ENCODE measurements at places on chromosomes 16 and 17. TPM values are rescaled to one million over a fixed set of nuclear protein-coding genes. Genes with fewer than 3 reads are reported as not detected.

DNA sequence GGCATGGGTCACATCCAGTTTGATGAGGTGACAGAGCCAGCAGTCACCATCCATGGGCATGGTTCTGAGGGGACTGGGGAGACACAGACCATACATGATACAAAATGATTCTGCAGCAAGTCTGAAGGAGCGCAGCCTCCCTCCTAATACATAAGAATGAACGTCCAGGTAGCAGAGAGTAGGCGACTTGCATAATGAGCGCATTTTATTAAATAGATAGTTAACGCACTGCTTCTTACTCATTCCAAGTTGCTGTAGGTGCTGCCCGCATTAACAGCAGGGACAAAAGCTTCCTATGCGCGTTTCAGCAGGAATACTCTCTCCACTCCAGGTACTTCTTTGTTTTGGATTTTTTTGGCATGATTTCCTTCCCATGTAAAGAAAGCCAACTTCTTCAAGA is 73.8 kb downstream of the SLC5A11 start:
- no peak for DNase-seq

MRM1 gene
- 8.0 TPM for total RNA-seq

DNA sequence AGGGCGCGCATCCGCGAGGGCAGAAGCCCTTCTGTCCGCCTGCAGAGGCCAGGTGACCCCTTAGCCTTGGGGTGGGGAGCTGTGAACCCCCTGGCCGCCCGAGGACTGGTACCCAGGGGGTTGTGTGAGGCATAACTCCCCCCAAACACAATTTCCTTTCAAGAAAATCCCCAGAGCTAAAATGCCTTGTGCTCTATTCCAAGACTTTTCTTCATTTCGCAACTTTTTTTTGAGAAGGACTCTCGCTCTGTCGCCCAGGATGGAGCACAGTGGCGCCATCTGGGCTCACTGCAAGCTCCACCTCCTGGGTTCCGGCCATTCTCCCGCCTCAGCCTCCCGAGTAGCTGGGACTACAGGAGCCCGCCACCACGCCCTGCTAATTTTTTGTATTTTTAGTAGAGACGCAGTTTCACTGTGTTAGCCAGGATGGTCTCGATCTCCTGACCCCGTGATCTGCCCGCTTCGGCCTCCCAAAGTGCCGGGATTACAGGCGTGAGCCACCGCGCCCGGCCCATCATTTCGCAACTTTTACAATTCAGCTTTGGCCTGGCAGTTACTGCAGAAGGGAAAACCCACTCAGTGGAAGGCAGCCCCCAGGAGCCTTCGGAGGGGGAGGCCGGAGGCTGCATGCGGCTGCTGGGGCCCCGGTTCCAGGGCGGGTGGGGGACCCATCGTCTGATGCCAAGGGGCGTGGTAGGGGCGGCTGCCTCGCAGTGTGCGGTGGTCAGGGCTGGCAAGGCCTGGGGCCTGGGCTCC is 963 bp upstream of the APRT start:
- peak; percentile 30 for DNase-seq

- DNase-seq, result peak; percentile 27
These were observed 6.8 kb upstream of the ACSM1 start for GRCh38 chr16:20704281-20704680.

- DNase-seq, result no peak
These were observed 72.5 kb downstream of the CDH13 start for GRCh38 chr16:82699260-82699659.

CACNA1H gene
- total RNA-seq, result 1.0 TPM

- no peak for DNase-seq
These were observed 83.1 kb downstream of the CCDC182 start for GRCh38 chr17:57662041-57662440.

DNA sequence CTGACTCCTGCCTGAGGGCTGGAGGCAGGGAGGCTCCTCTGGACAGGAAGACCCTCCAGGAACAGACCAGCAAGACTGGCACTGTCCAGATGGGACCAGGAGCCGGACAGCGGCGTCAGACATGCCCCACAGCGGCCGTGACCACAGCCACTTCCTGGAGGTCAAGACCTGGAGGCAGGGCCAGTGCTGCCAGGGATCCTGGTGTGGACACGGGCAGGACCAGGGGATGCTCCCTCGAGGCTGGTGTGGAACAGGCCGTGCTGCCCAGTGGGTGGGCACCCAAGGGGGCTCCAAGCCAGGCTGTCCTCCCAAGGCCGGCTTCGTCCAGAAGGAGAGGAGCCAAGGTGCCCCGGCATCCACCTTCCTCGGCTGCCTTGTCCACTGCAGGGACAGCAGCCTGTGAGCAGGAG is 4.5 kb upstream of the CCDC57 start:
- no peak for DNase-seq

- DNase-seq, result peak; percentile 92
These were observed 24.5 kb upstream of the OSGIN1 start for GRCh38 chr16:83928341-83929055.

SLC7A6OS gene
- total RNA-seq, result 12.1 TPM

GRCh38 chr17:35612924-35613521 is 25.9 kb downstream of the AP2B1 start:
- DNase-seq, result peak; percentile 57

GRCh38 chr16:86075488-86075785 is 176.5 kb downstream of the IRF8 start:
- DNase-seq, result no peak

RTN4RL1 gene
- total RNA-seq, result 0.35 TPM

GRCh38 chr17:78674156-78674555 is 97.0 kb upstream of the DNAH17 start:
- no peak for DNase-seq

GRCh38 chr17:13698832-13699231 is 97.1 kb upstream of the HS3ST3A1 start:
- DNase-seq, result no peak

DNA sequence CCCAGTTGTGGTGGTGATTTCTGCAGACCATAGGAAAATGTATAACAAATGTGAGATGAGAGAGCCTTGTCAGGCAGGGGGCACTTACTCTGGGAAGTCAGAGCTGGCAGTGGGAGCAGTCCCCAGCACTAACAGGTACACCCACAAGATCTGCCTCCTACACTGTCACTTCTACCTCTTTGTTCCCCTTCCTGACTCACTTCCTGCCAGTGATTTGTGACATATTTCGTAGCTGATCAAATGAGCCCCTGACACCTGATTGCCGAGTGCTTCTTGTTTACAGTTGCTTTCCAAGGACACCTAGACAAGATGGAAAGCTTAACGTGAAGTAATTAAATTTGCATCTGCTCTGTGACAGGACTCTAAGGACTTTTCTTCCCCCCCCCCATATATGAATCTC is 40.5 kb downstream of the FTO start:
- DNase-seq, result peak; percentile 74

- DNase-seq, result peak; percentile 38
These were observed 2.2 kb downstream of the PLCD3 start for GRCh38 chr17:45129940-45130680.

MINK1 gene
- total RNA-seq, result 20.8 TPM

GRCh38 chr17:1110862-1111598 is 68.8 kb downstream of the ABR start:
- DNase-seq, result peak; percentile 93

Data from renal cortical epithelial cell (primary cell).